ENCODE measurements at places on chromosomes 1 and 21. TPM values are rescaled to one million over a fixed set of nuclear protein-coding genes. Genes with fewer than 3 reads are reported as not detected.

The PTPN22 gene
- total RNA-seq = 0.89 TPM

DNA sequence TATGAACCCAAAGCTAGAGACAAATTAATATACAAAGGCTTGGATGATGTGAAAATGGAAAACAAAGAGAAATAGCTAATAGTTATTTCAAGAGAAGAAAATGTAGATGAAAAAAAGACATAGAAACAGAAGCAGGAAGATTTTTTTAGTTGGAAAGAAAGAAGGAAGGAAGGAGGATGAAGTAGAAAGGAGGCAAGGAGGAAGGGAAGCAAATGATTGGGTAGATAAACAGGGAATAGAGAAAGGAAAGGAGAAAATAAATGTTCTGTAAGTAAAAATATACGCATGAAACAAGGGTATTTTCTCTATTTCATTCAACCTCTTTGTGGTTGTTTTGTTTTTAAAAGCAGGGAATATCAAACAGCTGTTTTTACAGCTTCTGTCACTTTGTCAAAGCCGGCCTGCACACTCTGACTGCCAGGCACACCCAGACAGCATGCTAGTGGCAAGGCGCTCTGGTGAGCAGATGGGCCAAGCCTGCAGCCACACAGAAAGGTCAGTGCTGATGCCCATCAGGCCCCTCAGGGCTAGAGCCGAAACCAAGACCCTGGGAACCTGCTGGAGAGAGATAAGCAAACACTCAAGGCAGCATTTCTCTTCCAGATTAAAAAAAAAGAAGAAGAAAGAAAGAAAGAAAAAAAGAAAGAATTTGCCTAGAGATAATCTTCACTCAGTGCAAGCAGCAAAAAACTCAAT lies 72.9 kb upstream of the CTTNBP2NL start:
- no peak for DNase-seq
- no peaks in the 10 kb centered on the region for H3K27me3 ChIP-seq
- H3K36me3 ChIP-seq = no peaks in the 10 kb centered on the region
- H3K27ac ChIP-seq = no peak overlapping the region

DNA sequence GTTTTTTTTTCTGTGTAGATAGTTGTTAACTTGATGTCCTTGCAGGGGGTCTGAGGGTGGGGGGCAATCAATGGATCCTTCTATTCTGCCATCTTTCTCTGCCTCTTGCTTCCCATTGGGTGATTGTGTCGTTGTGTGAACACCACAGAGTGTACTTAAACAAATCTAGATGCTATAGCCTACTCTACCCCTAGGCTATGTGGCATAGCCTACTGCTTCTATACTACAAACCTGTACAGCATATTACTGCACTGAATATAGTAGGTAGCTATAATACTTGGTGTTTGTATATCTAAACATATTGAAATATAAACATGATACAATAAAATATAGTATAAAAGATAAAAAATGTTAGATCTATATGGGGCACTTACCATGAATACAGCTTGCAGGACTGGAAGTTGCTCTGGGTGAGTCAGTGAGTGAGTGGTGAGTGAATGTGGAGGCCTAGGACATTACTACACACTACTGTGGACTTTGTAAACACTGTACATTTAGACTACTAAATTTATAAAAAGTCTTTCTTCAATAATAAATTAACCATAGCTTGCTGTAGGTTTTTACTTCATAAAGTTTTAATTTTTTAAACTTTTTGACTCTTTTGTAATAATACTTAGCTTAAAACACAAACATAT lies 105.4 kb downstream of the CENPF start:
- no peaks in the 10 kb centered on the region for H3K36me3 ChIP-seq
- no peaks in the 10 kb centered on the region for H3K27me3 ChIP-seq
- no peak overlapping the region for H3K27ac ChIP-seq
- no peak for DNase-seq

The C1orf198 gene
- total RNA-seq = 124 TPM

DNA sequence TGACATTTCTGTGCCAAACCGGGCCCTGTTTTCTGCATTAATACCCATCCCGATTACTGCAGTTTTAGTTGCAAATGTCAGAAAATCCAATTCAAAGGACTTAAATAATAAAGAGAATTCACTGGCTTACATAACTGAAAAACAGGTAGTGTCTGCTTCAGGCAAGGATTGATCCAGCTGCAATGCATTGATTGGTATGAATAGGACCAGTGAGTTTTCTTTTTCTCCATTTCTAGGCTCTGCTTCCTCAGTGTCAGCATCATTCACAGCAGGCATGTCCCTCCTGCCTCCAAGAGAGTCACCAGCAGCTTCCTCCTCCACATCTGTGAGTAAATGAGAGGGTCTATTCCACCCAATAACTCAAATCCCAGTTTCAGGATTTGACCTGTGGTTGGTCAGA lies 33.7 kb upstream of the ACTL8 start:
- H3K4me1 ChIP-seq = no peaks in the 10 kb centered on the region
- H3K36me3 ChIP-seq = no peaks in the 10 kb centered on the region
- H3K27ac ChIP-seq = no peak overlapping the region

DNA sequence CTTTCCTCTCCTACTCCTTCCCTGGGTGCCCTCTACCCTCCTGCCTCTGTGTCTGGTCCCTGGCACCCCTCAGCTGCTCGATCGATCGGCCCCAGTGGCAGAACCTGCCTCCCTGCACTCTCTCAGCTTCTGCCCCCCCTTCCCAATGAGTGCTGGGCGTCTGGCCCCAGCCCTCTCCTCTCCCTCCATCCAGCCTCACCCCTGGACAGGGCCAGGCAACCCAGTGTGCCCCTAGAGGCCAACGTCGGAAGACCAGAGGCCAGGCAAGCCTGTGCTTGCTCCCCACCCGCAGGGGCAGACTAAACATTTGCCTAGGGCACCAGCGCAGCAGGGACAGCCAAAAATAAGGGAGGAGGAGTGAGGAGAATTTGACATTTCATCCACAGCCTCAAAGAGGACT lies 43.5 kb downstream of the LGR6 start:
- no peak overlapping the region for H3K27ac ChIP-seq
- no peaks in the 10 kb centered on the region for H3K27me3 ChIP-seq

DNA sequence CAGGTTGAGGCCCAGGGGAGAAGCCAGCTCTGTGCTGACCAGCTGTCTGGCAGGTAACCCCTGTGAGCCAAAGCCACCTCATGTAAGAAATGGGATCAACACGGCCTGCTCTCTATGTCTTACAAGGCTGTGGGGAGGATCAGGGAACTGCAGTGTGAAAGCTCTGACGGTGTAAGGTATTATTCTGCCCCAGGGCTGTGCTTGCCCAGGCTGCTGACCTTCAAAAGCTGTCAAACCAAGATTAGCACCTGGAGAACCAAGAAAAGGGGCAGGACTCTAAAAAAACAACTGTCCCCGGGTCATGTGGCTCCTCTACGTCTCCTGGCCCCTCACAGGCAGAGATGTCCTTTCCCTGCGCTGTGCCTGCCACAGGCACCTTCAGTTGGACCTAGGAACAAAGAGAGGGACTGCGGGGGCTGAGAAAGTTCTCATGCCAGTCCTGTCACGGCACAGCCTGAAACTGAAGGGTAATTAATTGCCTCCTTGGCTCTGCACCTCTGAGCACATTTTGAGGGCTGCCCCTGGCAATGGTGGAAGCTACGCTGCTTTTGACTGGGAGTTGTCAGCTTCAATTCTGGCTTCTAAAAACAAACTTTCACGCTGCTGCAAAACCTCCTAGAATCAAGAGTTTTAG lies 77.6 kb downstream of the PGBD5 start:
- no peak for DNase-seq
- no peak overlapping the region for H3K27ac ChIP-seq
- no peaks in the 10 kb centered on the region for H3K4me1 ChIP-seq
- H3K4me3 ChIP-seq = no peak overlapping the region
- no peaks in the 10 kb centered on the region for H3K36me3 ChIP-seq
- H3K27me3 ChIP-seq = no peaks in the 10 kb centered on the region

- H3K27me3 ChIP-seq = no peaks in the 10 kb centered on the region
- peaks cover 86% of the 10 kb centered on the region for H3K4me1 ChIP-seq
- no peak overlapping the region for H3K4me3 ChIP-seq
- no peaks in the 10 kb centered on the region for H3K36me3 ChIP-seq
- H3K27ac ChIP-seq = peak overlapping the region; percentile 75
These were observed 7.4 kb downstream of the SOX13 start for GRCh38 chr1:204080163-204080903.

DNA sequence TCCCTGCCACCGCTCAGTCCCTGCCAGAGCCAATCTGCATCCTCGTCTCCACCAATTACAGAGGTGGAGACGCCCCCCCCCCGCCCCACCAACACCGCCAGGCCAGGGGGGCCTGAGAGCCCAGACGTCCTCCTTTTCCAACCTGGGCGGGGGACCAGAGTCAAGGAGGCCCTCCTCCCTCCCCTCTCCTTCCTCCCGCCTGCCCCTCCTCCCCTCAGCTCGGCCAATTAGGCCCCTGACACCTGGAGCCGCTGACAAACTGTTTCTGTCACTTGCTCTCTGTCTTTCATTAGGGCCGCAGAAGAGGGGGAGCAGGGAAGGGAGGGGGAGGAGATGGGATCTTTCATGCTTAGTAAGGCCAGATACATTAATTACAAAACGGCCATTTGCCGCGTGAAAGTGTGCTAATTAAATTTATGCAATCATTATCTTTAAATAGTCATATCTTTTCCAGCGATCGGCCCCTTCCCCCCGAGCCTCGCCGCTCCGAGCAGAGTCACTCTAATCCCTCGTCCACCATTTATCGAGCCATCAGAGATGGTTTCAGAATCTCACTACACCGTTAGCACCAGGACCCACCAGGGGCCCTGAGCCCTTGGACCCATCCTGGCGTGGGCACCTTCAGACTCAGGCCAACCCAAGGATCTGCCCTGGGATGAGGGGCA lies 94.7 kb downstream of the PAX7 start:
- DNase-seq = no peak
- no peaks in the 10 kb centered on the region for H3K27me3 ChIP-seq
- no peak overlapping the region for H3K27ac ChIP-seq
- H3K36me3 ChIP-seq = no peaks in the 10 kb centered on the region

GRCh38 chr1:224558904-224559303 lies 57.2 kb upstream of the CNIH3 start:
- no peak overlapping the region for H3K27ac ChIP-seq
- no peaks in the 10 kb centered on the region for H3K36me3 ChIP-seq
- no peaks in the 10 kb centered on the region for H3K27me3 ChIP-seq
- no peak overlapping the region for H3K4me3 ChIP-seq
- H3K4me1 ChIP-seq = no peaks in the 10 kb centered on the region
- DNase-seq = no peak

DNA sequence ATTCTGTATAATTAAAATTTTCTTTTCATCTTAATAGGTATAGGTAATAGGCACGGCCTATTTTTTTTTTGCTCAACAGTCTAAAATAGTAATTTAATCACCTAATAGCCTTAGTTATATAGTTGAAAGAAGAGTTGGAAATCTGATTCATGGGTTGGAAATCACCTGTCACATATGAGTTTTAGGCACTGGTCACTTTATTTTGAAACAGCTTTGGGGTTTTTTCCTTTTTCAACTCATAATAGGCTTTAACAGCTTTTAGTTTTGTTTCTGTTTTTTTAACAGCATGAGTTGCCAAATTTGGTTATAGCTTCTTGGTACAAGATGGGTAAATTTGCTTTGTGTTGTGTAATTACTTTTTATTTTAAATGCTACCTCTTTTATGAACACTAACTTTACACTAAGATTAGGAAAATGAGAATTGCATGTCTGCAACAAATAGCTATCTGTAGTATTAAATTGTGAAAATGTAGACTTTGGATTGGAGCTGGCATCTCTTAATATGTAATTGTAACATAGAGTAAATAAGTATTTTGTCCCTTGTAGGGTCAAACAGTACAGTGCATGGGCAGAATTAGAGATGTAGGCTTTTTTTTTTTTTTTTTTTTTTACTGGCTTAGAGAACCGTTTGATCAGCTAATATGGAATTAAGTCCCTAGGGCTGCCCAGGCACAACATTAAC lies 109.8 kb downstream of the OSBPL9 start:
- no peak for DNase-seq
- no peak overlapping the region for H3K4me3 ChIP-seq
- H3K27ac ChIP-seq = no peak overlapping the region
- H3K36me3 ChIP-seq = no peaks in the 10 kb centered on the region

GRCh38 chr1:231629132-231629531 lies 2.5 kb downstream of the DISC1 start:
- no peaks in the 10 kb centered on the region for H3K4me1 ChIP-seq
- H3K27ac ChIP-seq = peak overlapping the region; percentile 12

- no peaks in the 10 kb centered on the region for H3K27me3 ChIP-seq
- H3K36me3 ChIP-seq = no peaks in the 10 kb centered on the region
- no peak overlapping the region for H3K27ac ChIP-seq
- H3K4me1 ChIP-seq = peaks cover 3% of the 10 kb centered on the region
These were observed 260.5 kb upstream of the ADGRL2 start for GRCh38 chr1:81540216-81540615.

The UBE2J2 gene
- 33.0 TPM for total RNA-seq

DNA sequence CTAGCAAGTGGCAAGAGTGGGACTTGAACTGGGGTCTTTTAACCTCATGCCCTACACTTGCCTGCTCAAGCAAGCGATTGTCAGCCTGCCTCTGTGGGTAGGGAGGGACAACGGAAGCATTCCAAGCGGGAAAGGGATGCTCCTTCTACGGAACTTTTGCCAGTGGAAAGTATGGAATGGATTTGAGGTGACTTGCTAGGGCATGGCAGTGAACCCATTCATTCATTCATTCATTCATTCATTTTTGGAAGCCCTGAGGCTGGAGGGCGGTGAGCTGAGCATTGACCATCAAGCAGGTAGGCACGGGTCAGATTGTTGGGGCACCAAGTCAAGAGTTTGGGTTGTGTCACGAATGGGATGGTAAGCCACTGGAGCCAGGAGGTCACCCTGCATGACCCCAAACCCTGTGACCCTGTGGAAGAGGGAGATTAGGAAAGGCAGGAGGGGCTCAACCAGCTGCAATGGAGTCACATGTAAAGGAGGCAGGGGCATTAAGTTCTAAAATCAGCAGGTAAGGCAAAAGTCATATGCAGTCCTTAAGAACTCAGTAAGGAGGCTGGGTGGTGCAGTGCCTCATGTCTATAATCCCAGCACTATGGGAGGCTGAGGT lies 11.8 kb upstream of the CITED4 start:
- no peak overlapping the region for H3K4me3 ChIP-seq
- peaks cover 15% of the 10 kb centered on the region for H3K4me1 ChIP-seq
- H3K27me3 ChIP-seq = no peaks in the 10 kb centered on the region
- DNase-seq = no peak
- no peak overlapping the region for H3K27ac ChIP-seq
- H3K36me3 ChIP-seq = no peaks in the 10 kb centered on the region
